ENCODE measurements at places on chromosomes 11 and 22.

GRCh38 chr11:88181776-88182175, 6.5 kb upstream of the RAB38 start:
- no peaks in the 10 kb centered on the region for H3K4me1 ChIP-seq
- H3K27ac ChIP-seq = no peak overlapping the region
- H3K36me3 ChIP-seq = no peaks in the 10 kb centered on the region
- H3K4me3 ChIP-seq = no peak overlapping the region
- no peak for DNase-seq

GRCh38 chr22:17664414-17665055, 26.0 kb downstream of the BCL2L13 start:
- no peaks in the 10 kb centered on the region for H3K27me3 ChIP-seq
- H3K4me1 ChIP-seq = no peaks in the 10 kb centered on the region
- no peak overlapping the region for H3K27ac ChIP-seq
- DNase-seq = no peak
- H3K4me3 ChIP-seq = no peak overlapping the region

GRCh38 chr11:77309401-77310085, 8.1 kb upstream of the GDPD4 start:
- no peaks in the 10 kb centered on the region for H3K27me3 ChIP-seq
- H3K4me1 ChIP-seq = no peaks in the 10 kb centered on the region
- no peak for DNase-seq
- H3K4me3 ChIP-seq = no peak overlapping the region
- H3K27ac ChIP-seq = no peak overlapping the region

- no peak overlapping the region for H3K27ac ChIP-seq
- no peaks in the 10 kb centered on the region for H3K27me3 ChIP-seq
- H3K36me3 ChIP-seq = no peaks in the 10 kb centered on the region
- H3K4me1 ChIP-seq = peaks cover 1% of the 10 kb centered on the region
- H3K4me3 ChIP-seq = no peak overlapping the region
- DNase-seq = no peak
These were observed 1.8 kb downstream of the C11orf86 start for GRCh38 chr11:66976925-66977324.

- no peak overlapping the region for H3K4me3 ChIP-seq
- no peak for DNase-seq
- no peaks in the 10 kb centered on the region for H3K4me1 ChIP-seq
- no peaks in the 10 kb centered on the region for H3K27me3 ChIP-seq
These were observed 2.1 kb upstream of the MS4A6A start for GRCh38 chr11:60184824-60185511.

GRCh38 chr22:46582281-46582933, 37.8 kb upstream of the GRAMD4 start:
- peaks cover 69% of the 10 kb centered on the region for H3K4me1 ChIP-seq
- H3K4me3 ChIP-seq = no peak overlapping the region
- H3K27ac ChIP-seq = peak overlapping the region; percentile 25
- DNase-seq = no peak
